ENCODE measurements at places on chromosomes 7 and 10.

GRCh38 chr10:99676895-99677294 is 17.6 kb downstream of the ENTPD7 start:
- no peak for DNase-seq

GRCh38 chr10:75097666-75098285 is 13.7 kb upstream of the SAMD8 start:
- no peak for DNase-seq

GRCh38 chr10:107687701-107688100 is 523.2 kb upstream of the SORCS1 start:
- no peak for DNase-seq

DNA sequence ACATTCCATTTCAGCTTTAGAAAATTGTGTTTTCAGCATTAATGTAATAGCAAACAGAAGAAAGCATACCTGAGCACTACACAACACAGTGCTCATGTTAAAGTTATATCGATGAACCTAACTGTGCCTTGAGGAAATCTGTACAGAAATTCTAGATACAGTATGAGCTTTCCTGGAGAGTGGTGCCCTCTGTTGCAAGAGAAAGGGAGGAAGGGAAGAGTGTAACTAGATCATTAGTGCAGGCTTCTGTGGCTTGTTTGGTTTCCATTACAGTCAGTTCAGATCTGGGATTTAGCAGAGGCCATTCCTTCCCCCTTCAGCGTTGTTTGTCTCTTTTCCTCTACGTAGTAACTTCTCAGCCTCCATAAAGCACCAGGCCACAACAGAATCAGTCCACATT is 139.7 kb downstream of the HTR7 start:
- DNase-seq: no peak

DNA sequence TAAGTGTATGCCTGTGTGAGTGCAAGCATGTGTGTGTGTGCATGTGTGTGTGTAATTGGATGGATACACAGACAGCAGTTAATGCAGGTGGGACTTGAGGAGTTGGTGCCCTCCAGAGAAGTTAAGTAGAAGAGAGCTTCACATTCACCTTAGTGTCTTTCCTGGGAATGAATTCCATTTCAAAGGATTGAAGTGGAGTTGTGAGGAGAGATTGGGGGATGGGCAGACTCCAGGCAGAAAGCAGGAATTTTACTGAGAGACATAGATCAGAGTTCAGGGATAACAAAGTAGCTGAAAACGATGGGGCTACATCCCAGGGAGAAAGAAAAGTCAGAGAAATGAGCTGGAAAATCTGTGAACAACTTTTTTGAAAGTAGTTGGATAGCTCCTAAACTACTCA is 464.4 kb downstream of the TCERG1L start:
- DNase-seq: no peak

DNA sequence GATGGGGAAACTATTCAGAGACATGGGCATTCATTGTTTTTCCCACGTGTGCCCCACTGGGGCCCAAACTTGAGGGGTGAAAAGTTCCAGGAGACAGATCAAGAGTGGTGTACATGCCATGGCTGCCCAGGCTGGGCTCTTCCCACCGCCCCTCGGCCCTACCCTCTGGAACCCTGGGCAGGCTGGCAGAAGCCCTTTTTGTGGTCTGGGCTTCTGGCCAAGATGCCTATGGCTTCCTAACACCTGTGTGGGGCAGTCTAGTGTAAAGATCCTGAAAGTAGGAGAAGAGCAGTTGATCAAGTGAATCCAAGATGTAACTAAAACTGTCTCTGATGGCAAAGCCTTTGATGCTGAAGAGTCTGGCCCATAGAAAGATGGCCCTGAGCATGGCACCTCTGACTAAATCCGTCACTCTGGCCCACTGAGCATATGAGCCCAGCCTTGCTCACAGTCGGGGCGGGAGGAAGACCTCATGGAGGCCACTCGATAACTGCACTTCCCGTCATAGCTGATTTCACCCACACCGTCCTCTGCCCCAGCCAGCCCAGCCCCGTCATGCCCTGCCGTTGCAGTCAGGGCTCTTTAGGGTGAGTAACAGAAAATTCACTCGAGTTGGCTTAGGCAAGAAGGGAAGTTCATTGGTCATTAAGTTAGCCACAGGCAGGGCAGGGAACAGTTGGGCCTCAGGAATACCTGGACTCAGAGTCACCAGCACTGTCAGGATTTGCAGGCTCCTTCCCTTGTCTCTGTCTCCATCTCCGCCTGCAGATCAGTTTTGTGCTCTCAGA is 37.9 kb upstream of the MTPAP start:
- no peak for DNase-seq

DNA sequence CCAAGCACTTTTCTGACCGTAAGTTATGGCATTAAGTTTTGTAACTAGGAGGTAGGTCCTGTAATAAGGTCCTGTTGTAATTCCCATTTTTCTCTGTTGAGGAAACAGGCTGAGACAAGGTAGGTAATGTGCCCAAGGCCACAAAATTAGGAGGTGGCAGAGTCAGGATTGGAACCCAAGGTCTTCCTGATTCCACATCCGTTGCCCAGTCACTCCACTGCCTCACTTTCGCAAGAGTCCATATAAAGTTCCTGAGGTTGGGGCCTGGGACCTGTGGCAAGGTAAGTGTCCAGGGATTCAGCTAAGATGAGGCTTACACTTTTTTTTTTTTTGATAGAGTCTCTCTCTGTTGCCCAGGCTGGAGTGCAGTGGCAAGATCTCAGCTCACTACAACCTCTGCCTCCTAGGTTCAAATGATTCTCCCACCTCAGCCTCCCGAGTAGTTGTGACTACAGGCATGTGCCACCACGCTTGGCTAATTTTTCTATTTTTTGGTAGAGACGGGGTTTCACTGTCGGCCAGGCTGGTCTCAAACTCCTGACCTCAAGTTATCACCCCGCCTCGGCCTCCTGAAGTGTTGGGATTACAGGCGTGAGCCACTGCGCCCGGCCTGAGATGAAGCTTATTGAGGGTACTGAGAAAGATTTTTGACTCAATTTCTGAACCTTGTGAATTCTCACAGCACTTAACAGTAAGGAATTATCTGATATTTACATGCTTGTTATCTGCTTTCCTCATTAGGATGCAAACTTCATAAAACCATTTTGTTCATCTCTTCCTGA is 20.3 kb upstream of the GNA12 start:
- no peak for DNase-seq

GRCh38 chr10:124035928-124036558 is 57.4 kb downstream of the CHST15 start:
- peak; percentile 88 for DNase-seq

- DNase-seq: no peak
Observed at GRCh38 chr10:126250045-126250444, 138.2 kb downstream of the ADAM12 start.

GRCh38 chr10:114885443-114885842 is 52.6 kb upstream of the TRUB1 start:
- no peak for DNase-seq

GRCh38 chr10:126397640-126398382 is 9.5 kb upstream of the ADAM12 start:
- DNase-seq: no peak

DNA sequence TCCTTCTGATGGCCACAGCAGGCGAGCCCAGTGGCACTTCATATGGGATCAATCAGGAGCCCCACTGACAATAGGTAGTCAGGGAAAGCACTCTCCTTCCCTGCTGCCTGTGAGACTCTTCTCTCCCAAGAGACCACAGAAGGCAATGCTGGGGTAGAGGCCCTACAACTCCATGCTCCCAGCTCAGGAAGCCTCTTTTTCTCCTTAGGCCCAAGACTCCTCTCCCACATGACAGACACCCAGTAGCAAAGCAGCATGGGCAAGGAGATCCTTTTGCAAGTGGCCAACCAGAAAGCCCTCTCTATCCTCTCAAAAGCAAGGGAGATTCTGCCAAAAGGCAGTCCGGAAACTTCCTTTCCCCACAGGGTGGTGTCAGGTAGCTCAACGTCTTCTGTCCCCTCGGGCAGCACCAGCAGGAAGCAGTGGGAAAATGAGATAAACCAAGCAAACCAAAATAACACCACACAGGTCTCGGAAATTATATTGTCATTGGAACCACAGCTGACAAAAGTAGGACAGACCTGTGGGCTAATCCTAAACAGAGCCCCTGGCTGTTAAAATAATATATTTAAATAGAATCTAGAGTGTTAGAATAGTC is 172.7 kb upstream of the GDF10 start:
- DNase-seq: no peak

- DNase-seq: no peak
Observed at GRCh38 chr7:18461785-18462467, 33.6 kb upstream of the HDAC9 start.

GRCh38 chr10:123203393-123204126 is 49.4 kb downstream of the BUB3 start:
- DNase-seq: no peak

- no peak for DNase-seq
Observed at GRCh38 chr7:86668315-86668714, 24.6 kb downstream of the GRM3 start.

DNA sequence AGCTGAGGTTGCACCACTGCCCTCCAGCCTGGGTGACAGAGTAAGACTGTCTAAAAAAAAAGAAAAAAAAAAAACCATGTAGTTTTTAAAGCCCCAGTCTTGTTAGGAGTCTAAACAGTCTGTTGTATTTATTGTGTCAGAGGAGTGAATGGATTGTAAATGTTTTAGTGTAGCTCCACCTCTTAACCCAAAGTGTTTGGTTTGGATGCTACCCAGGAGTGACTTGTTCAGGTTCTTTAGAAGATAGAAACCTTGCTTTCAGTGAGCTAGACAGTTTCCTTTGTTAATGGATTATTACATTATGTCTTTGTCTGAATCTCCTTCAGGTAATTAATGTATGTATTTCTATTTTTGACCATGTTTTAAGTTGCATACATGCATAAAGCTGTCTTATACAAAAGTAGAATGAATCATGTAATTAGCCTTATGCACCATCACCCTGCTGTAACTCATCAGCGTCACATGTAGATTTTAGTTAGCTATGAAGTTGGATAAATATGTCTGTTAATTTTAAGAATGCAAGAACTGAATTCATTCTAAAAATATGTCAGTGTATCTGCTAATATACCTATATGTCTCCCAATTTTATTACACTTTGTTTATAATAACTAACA is 97.7 kb downstream of the TAF3 start:
- no peak for DNase-seq

- DNase-seq: no peak
Observed at GRCh38 chr10:121734589-121735045, 136.4 kb upstream of the FGFR2 start.

GRCh38 chr10:33125111-33125510 is 167.1 kb upstream of the ITGB1 start:
- no peak for DNase-seq

DNA sequence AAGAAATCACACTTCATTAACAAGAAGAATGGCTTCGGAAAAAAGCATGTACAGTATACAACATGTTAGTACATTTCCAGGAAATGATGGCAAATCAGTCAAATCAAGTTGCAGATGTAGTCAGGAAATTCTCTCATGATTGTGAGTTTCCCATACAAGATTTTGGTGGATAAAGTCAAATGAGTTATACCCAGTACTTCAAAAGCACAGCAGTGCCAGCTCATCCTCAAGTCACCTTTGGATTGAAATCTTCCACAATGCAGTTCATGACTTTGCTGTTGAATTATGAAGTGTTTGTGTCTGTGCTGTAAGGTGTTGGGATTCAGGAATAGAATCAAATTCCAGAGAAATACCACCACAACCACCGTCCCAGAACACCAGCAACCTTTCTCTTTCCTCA is 301.3 kb upstream of the BMPER start:
- DNase-seq: no peak

DNA sequence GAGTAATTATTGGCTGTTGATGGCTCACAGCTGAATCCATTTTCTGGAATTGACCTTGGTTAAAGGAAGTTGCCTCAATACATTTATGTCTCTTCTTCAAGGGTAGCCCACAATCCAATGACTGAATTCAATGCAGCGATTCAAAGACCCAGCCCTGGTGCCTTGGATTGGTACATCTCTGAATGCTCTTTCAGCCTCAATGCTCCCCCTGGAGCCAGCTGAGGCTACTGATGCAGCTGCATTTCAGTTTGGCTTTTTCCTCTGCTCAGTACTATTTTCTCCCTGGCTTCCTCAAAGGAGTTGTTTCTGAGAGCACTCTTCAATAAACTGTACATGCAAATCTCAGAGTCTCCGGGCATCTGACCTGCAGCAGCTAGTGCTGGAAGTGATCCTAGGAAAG is 633 bp upstream of the EBLN1 start:
- no peak for DNase-seq

GRCh38 chr7:7214398-7215347 is 32.3 kb downstream of the C1GALT1 start:
- DNase-seq: no peak

GRCh38 chr7:135291809-135292253 is 58.2 kb downstream of the STRA8 start:
- no peak for DNase-seq

- DNase-seq: no peak
Observed at GRCh38 chr10:91820144-91820543, 21.9 kb downstream of the TNKS2 start.
